ENCODE measurements at places on chromosomes 3 and 15.
A peak's percentile ranks its signal among the peaks of the same experiment; 100 is the strongest.

- DNase-seq: no peak
Observed at GRCh38 chr3:178982137-178982536, 89.5 kb downstream of the ZMAT3 start.

GRCh38 chr3:7658294-7658693 lies 797.4 kb downstream of the GRM7 start:
- DNase-seq: no peak

DNA sequence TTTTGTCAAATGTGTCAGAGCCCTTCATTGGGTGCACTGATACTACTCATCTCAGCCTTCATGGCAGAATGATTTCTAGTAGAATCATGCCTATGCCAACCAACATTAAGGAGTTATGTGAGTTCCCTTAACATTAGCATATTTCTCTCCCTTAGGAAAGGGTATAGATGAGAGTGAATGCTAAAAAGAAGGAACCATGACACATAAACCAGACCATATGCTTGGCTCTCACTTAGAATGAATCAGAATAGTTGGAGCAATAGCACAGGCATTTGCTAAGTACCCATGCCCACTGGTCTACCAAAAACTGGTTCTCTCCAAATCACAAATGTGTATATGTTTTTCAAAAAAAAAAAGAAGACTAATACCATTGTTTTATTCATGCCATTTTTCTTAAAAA lies 51.1 kb downstream of the STRIT1 start:
- no peak for DNase-seq

DNA sequence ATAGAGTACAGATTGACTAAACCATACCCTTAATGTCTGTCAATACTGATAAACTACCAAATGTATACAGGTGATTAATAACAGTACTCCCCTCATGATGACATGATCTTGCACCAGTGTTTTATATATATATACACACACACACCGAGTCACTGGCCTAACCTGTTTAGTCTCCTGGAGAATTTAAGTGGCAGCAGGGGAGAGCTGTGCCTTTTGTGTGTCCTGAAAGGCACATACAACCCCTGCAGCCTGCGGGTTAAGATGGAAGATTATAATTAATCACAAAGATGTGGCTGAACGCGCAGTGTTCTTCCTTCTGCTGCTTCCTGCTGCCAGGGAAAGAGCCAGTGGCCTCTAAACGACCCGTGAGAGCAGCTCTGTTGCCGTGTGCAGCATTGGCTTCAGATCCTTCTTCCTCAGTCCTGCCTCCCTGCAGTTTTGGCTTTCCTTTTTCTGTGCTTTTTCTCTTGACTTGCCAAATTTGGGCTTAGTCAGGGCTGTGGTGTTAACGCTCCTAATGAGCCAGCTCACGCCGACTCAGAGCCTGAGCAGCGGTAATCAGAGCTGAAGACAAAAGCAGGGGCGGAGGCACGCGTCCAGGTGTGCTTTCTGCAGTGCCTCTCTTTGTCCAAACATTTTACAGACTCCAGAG lies 42.5 kb upstream of the UBE3A start:
- no peak for DNase-seq

GRCh38 chr15:71610728-71611552 lies 199.4 kb upstream of the NR2E3 start:
- no peak for DNase-seq

GRCh38 chr15:86647810-86648440 lies 568.3 kb downstream of the AGBL1 start:
- DNase-seq: no peak

GRCh38 chr3:172148241-172148640 lies 108.9 kb downstream of the FNDC3B start:
- no peak for DNase-seq

GRCh38 chr15:45386974-45387373 lies 8.6 kb upstream of the GATM start:
- no peak for DNase-seq

DNA sequence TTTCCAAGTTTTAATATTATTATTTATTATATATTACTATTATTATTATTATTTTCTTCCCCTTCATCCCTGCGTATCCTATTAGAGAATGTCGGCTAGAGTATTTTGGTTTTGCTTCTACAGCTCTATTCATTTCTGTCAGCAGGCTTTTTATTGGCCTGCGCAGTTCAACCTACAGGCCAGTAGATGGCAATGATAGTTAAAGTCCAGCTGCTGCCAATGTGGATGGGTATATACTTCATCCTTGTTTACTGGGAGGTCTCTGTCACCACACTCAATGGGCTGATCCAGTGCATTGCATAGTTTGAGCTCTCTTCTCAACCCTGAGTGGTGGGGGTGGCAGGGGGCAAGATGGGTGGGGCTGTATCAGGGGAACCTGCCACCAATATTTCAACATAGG lies 799.8 kb downstream of the NSUN3 start:
- no peak for DNase-seq

GRCh38 chr3:118960876-118961450 lies 73.7 kb downstream of the IGSF11 start:
- DNase-seq: no peak

DNA sequence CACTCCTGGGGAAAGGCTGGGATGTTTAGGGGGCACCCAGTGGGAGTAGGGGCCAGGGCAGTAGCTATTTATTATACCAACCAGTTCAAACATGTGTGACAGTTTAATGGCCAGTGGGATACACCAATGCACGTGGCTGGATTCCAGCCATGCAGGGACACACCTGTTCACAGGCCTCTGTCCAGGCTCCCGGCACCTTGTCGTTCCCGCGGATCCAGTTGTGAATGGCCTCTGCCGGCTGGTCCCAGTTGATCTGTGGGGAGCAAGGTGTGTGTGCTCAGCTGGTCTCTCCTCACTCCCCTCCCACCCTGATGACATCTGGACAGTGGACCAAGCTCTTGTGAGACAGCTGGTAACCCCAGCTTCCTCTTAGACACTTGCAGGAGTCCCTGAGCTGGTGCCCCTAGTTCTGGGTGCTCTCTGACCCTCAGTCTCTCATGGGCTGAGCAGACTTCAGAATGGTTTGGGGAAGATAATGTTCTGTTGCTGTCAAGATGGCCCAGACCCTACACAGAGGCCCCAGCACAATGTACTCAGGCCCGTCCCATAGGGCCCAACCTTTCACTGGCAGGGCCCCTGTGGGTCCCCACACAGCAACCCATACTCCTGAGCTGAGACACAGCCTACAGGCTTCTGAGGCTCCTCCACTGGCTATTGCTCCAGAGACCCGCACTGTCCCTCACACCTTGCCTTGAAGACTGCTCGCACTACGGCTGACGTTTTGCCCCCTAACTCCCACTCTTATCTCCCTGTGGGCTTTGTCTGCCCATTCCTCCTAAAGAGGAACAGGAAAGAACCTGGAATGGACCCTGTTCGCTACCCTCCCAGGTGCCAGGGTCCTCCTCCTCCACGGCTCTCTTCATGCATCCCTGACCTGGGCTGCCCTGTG lies 25.8 kb downstream of the ALDH1L1 start:
- DNase-seq: no peak

DNA sequence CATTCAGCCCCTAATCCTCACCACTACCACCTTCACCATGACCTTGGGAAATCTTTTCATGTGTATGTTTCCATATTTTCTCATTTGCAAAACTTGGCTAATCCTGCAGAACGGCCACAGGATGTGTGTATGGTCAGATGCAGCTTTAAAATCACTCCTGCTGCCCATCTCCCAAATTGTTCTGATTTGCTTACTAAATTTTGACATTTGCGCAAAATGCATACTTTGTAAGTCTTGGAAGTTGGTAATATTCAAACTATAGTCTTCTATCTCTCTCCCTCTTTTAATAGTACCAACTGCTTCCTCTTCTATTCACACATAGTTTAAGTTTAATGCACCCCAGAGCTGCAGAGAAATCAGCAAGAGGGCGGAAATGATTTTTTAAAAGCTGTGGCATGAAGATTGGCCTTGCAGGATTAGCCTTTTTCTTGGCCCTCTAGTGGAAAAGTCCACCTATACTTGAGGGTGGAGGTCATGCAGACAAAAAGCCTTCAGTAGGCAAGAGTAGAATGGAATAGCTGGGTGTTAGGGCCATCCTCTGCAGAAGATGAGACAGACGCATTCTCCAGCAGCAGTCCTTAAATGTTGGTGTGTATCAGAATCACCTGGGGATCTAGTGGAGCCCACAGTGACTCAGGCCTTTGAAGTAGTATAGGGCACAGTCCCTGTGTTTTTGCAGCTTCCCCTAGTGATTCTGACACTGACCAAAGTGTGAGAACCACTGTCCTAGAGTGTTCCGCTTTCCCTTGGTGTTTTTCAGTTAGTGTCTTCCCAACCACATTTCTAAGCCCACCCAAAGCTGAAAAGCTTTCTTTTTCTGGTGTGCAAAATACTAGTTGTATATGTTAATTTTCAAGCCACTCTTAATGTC lies 181.7 kb downstream of the CHST2 start:
- no peak for DNase-seq

- no peak for DNase-seq
Observed at GRCh38 chr15:29651476-29652233, 170.6 kb downstream of the TJP1 start.

- no peak for DNase-seq
Observed at GRCh38 chr15:37249249-37249648, 148.9 kb upstream of the MEIS2 start.

DNA sequence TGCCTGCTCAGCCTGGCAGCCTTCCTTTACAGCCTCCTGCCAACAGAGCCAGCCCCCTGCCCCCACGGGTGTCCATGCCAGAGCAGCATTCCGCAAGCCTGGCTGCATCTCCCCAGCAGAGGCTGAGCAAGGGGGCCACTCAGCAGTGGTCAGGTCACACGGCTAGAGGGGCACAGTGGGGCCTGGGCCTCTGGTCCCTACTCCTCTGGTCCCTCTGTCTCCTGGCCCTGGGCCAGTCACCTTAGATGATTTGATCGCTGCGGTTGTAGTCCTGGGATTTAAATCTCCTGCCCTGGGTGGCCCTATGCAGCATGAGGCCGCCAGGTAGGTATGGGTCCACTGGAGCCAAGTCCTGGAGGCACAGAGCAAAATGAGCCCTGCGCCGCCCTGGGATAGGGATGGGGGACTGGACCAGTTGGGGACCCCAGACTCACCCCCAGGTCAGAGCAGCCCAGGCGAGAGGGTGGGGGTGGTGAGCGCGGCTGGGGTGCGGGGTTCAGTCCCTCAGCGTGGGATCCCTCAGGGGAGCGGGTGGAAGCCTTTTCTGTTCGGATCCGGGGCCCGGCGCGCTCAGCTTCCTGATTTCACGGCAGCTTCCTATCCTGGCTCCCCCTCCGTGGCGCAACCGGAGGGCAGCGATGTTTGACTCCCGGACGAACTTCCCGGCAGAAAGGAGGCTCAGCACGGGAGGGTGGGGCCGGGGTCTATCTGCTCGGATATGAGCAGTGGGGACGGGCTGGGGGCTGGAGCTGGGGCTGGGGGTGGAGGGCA lies at the start of gene ZBTB47:
Gene ZBTB47, plus strand, starts transcription at position 138 of the 771 bp plus-strand sequence. CDS start 4,659 bp downstream, outside the sequence.
- DNase-seq: no peak

GRCh38 chr15:32729700-32730395 lies 12.0 kb downstream of the GREM1 start:
- DNase-seq: no peak

- no peak for DNase-seq
Observed at GRCh38 chr3:115350606-115351005, 203.5 kb upstream of the ZBTB20 start.

DNA sequence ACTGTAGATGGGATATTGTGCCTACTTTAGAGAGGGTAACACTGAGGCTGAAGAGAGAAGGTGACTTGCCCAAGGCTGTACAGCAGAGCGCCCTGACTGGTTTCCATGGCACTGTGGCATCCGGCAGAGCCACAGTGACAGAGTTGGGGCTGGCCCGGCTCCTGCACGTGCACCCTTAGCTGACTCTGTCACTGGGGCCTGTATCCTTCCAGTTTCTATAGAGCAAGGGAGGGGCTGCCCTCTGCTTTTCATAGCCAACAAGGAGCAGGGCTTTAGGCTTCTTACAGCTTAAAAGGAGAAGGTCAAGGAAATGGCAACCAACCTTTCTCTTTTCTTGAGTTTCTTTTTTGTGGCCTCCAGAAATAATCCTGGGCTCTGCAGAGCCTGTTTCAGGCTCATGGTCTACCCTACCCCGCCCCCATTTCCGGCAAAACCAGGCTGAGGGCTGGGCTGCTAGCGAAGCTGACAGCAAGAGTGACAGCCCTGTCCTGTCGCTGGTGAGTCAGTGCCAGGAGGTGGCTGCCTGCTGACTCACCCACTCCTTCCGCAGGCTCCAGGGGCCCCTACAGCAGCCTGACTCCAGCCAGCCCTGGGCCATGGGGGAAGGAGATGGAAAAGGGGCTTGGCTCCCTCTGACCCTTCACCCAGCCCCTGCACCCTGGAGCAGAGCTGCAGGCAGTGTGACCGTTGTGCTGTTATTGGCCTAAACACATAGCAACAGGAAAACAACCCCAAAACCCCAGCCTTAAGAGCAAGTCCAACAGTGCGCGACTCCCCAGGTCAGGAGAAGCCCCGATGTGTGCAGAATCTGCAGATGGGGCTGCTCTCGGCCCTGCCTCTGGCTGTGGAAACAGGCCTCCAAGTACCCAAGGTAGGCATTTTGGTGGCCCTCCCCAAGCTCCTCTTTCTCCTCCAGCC lies 29.8 kb downstream of the SLC6A6 start:
- DNase-seq: peak; percentile 90

- no peak for DNase-seq
Observed at GRCh38 chr3:5645692-5646410, 458.3 kb downstream of the EDEM1 start.

GRCh38 chr15:47812470-47812999 lies 95.2 kb downstream of the SEMA6D start:
- DNase-seq: no peak

- no peak for DNase-seq
Observed at GRCh38 chr3:129032716-129033115, 27.9 kb upstream of the GP9 start.

- DNase-seq: no peak
Observed at GRCh38 chr3:116872688-116873087, 163.1 kb downstream of the TUSC7 start.

DNA sequence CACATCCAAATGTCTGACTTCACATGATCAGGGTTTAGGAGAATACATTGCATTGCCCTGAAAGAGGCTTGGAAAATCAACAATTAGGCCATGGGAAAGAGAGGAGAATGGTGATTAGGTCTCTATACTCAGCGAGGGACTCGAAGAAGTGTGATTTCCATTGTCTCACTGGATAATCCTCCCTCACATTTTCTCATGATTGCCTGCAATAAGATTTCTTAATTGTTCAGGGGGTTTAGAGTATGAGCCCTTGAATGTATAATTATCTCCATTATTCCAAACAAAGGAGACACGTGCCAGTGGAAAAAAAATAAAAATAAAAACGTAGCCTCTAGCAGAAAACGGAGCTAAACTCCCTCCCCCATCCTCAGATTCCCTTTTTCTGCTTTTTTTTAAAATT lies 173.2 kb downstream of the TPRG1 start:
- DNase-seq: no peak

All from stimulated activated CD8-positive, alpha-beta memory T cell treated with anti-CD3 and anti-CD28 coated beads, Interleukin-15, amount 100 ng/mL, for 1 hour (primary cell).